Posterior cingulate gyrus (tissue), 11 donors: ENCODE measurements at places on chromosomes 2 and 18.

GRCh38 chr18:55577812-55578539 lies 10.0 kb downstream of the TCF4 start:
- no peak for DNase-seq

GRCh38 chr2:100404411-100404810 lies 13.1 kb downstream of the CHST10 start:
- DNase-seq, result no peak

DNA sequence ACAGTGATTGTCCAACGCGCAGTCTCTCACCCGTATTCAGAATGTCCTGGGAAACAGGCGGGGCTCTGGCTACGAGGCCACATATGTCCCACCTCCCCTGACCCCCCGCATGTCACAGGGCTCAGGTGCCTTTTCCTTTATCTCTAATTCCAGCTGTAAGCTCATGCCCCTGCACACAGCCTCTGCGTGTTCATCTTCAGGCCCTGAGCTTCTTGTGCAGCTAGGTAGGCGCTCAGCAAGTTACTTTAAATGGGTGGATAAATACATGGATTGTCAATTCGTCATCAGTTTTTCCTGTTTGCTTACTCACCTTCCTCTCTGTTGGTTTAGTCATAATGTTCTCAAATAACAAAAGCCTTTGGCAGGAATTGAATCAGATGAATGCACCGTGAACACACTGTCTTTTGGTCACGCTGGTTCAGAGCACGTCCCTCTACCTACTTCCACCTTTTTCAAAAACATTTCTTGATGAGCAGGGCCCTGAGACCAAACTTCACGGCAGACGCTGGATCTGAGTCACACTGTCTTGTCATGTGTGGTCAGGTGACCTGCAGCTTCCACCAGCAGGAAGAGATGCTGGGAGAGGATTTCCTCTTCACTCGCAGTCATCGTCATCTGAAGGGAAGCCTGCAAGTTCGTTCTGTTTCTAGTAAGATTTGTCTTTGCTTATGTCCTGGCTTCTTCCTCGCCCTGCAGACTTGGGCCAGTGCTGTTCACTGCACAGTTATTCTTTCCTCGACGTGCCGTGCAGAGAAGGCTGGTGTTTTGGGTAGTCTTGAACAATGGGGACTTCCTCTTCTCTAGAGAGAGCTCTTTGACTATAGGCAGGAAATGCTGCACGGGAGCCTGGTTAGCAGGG lies 138.1 kb downstream of the PTGR3 start:
- no peak for DNase-seq

DNA sequence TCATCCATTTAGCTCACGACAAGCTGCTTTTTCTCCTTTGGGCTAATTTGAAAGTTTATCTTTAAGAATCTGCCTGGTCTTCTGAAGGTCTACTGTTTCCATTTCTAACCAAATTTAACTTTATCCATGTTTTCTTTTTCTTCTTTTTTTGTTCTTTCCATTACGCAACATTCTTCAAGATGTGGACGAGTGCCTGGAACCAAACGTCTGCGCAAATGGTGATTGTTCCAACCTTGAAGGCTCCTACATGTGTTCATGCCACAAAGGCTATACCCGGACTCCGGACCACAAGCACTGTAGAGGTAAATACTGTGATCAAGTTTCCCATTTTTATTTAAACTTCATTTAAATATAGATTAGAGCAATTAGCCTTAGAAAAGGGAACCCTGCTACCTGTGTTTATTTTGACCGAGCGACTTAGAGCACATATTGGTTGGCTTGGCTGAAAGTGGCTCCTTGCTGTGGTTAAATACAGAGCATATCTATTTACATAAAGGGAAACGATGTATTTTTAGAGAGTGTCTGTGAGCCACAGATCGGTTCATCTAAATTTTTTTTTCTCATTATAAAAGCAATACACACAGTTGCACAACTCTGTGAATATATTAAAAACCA lies 183.4 kb upstream of the RASGRP3 start:
- DNase-seq, result no peak

DNA sequence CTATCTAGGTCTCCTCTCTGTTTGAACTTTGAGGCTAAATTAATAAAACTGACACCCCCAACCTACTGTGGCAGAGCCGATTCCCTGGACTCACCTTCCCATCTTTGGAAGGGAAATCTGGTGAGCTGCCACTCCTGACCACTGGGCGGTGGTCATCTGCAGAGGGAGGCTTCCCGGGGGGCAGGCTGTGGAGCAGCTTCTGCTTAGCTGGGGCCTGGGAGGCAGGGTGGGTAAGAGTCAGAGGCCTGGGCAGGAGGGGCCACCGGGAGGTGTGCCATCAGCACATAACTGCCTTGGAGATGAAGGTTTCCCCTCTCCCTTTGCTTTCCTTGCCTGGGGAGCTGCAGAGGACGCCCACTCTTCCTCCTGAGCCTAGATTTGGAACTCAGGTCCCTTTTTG lies 2.3 kb upstream of the NPPC start:
- DNase-seq, result no peak

DNA sequence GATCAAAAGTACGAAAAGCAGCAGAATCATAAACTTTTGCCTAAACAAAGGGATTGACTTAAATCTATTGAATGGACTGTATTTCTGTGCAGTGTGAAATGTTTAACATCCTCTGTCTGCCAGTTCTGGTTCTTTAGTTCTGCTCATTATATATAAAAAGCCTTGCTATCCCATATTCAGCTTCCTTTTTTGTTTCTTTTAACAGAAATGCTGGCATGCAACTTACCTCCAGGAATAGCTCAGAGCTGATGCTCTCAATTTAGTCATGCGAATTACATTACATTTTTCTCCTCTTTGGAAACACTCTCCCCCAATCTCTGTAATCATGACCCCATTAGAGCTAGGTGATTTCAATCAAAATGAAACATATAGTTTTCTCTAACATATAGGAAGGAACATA lies 73.6 kb downstream of the SPHKAP start:
- DNase-seq, result no peak

DNA sequence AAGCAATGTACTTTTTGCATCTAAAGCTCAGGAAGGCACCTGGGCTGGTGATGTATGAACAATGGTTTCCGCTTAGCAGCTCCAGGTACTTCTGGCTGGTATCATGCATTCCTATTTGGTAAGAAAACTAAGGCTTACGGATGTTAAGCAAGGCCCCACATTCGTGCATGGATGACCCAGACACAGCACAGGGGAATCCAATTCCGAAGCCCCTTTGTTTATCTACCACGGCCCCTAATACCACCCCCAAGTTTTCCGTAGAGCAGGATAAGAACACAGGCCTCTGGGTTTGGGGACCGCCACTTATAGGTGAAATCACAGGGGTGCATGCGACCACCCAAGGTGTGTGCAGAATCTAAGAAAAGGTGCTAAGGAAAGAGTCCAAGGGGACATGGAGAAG lies 192.1 kb upstream of the ID2 start:
- DNase-seq, result no peak

- no peak for DNase-seq
These were observed 7.2 kb downstream of the ARHGAP25 start for GRCh38 chr2:68741805-68742306.

DNA sequence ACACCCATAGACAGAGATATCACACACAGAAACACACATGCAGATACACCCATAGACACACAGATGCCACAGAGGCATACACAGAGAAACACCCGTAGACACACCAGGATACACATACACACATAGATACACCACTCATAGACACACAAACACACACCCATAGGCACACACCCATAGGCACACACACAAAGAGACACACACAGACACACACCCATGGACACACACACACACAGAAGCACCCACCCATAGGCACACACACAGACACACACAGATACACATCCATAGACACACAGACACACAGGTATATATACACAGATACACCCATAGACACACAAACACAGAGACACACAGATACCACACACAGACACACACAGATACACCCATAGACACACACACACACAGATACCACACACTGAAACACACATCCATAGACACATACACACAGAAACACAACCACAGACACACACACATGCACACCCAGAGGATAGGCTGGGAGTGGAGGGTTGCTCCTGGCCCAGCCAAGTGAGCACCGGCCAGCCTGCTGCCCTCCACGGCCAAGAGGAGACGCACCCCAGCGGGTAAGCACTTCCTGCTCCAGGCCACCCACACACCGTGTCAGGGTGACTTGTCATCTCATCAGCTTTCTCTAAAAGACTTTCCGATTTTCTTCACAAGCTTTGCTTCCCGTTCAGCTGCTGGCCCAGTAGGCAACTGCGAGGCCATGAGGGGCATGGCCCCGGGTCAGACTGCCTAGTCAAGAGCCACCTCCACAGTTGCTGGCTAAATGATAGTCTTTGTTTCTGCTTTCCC lies 14.1 kb upstream of the CNNM3 start:
- no peak for DNase-seq

DNA sequence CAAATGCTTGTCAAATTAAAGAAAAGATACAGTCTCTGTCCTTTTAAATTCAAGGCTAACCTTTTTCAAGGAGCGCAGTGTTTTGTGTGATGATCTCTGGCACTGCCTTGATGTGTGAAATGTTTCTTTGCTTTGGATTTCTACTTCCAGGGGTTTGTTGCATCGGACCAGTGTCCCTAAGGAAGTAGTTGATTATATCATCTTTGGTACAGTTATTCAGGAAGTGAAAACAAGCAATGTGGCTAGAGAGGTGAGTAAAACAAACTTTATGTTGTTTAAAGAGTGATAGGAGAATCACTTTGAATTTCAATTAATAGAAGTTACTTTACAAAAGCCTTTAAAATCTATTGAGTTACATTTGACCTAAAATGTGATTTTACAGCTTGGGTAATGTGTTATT lies 28.8 kb downstream of the HADHB start:
- DNase-seq, result no peak

DNA sequence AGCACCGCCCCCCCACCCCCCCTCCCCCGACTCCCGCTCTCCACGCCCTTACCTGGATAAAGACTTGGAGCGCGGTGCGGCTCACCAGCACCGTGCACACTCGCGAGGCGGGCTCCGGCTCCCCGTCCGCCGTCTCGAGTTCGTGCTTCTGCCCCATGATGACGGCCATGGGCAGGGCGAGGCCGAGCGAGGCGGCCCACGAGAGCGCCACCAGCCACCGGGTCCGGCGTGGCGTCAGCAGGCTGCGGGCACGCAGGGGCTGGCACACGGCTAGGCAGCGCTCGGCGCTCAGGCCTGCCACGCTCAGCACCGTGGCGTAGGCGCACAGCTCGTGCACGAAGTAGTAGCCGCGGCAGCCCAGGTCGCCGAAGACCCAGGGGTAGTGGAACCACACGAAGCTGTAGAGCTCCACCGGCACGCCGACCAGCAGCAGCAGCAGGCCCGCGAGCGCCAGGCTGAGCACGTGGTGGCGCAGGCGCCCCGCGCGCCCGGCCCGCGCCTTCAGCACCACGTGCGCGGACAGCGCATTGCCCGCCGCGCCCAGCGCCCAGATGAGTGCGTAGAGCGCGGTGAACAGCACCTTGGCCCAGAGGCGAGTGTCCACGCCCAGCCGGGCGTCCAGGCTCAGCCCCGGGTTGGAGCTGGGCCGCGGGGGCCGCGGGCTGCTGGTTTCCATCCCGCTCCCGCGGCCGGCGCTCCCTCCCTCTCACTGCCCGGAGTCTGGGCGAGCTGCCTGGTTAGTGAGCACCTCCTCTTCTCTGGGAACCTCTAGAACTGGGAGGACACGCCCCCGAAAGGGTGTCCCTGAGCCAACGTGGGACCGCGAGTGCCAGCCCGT lies at the start of gene NTSR2:
TSS of gene NTSR2 (minus strand) at position 742 of the 838 bp plus-strand sequence. CDS start at position 676, 66 bp downstream.
- DNase-seq, result no peak

DNA sequence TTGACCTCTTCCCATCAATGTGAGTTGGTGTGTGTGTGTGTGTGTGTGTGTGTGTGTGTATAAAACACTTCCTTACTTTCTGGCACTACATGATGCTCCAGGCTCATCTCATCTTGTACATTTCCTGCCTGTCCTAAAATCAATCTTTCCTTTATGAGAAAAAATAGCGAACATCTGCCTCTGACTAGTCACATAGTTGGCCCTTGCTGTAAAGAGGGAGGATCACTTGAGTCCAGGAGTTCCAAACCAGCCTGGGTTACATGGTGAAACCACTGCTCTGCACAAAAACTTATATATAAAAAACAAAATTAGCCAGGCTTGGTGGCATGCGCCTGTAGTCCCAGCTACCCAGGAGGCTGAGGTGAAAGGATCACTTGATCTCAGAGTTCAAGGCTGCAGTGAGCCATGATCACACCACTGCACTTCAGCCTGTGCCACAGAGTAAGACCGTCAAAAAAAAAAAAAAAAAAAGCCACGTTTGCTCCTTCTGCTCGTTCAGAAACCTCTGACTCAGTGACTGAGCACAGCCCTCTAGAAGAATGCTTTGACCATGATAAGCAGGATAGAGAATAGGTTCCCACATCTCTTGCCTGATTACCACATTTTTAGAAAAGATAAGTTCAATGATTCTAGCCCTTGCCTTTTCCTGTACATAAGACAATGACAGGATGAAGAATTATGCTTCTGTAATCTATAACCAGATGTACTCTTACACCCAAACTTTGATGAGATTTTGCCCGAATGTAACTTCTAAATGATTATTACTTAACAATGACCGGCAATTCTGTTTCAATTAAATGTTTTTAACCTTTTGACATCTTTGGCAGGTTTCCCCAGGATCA lies 45.2 kb upstream of the ST3GAL5 start:
- no peak for DNase-seq

DNA sequence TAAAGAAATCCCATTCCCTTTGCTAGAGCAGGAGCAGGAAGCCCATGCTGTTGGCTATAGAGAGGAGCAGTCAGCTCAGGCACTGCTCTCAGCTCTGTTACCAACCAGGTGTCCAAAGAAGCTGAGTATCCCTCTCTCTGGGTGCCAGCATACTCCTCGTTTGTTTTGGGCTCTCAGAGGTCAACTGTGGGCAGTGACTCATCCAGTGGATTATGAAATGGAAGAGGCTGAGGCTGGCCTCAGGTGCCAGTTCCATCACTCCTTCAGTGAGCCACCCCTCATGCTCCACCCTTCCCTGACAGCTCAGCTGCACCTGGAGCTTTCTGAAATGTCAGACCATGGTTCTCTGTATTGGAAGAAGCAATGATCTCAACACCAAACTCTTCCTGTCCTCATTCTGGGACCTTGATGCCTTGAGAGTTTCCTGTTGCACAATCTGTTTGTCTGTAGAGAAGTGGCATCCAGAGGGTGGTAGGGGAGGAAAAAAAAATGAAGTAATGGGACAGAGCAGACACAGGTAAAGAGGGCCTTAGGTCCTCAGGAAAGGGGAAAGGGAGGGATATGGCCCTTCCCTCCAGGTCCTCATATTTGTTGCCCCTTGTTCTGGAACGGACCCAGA lies 31.2 kb upstream of the EN1 start:
- no peak for DNase-seq

DNA sequence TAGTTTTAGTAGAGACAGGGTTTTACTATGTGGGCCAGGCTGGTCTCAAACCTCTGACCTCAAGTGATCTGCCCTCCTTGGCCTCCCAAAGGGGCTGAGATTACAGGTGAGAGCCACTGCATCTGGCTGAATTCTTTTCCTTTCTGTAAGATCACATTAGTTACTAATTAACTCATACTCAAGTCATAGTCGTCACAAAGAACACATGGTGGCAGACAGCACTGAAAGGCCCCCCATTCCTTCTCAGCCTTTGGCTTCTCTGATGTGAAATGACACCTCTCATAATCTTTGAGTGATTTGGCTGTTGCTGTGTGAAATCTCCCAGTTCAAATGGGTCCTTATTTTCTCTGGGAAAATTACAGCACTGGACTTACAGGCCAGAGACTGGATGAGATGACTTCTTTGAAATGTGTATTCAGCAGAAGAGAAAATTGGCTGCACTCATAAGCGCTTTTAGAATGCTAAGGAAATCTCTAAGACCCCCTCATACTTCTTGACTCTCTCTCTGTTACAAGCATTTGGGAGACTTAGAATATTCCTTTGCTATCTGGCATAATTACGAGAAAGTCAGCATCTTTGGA lies 764.8 kb downstream of the RNF144A start:
- DNase-seq, result no peak

- DNase-seq, result no peak
These were observed 880.7 kb downstream of the SUCLG1 start for GRCh38 chr2:83578405-83578804.
